ENCODE measurements at places on chromosomes 7 and 10.

DNA sequence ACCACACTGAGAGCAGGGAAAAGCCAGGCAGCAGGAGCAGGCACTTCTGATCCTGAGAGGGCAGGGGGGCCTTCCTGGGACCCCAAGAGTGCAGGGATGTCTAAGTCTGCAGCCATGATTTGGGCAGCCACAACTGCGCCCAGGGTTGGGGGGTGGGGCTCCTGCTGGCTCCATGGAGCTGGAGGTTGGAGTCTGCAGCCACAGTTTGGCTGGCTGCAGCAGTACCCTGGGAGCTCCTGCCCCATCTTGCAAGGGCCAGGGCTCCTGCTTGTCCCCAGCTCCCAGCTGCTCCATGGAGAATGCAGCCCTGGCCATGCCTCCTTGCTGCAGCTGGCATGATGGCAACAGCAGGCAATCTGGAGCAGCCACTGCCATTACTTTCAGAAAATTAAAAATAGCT lies 679.7 kb upstream of the LRRTM3 start:
- DNase-seq: no peak

DNA sequence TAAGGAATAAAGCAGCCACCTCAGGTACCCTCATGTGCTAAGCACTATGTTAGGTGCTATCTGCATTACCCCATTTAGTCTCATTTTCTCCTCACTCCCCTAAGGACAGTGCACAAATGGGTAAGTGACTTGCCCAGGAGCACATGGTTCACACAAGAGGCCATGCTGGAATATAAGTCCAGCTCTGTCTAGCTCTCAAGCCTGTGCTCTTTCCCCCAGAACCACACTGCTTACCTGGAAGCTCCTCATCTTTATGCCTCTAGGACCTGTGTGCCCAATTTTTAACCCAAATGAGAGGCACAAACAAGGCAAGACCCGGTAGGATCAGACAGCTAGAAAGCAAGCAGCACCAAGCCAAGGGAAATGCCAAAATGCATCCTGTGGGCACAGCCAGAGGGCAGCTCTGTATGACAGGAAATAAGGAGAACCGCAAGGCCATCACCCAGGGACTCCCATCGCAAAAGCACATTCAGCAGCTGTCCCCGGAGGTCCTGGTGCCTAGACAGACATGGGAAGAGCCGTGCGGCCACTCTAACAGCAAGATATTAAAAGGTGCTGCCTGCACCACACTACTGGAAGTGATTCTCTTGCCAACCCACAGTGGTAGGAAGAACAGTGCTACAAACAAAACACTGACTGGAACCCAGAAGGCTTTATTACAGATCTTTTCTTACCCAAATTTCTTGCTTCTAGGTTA lies 88.1 kb downstream of the GSAP start:
- DNase-seq: no peak

DNA sequence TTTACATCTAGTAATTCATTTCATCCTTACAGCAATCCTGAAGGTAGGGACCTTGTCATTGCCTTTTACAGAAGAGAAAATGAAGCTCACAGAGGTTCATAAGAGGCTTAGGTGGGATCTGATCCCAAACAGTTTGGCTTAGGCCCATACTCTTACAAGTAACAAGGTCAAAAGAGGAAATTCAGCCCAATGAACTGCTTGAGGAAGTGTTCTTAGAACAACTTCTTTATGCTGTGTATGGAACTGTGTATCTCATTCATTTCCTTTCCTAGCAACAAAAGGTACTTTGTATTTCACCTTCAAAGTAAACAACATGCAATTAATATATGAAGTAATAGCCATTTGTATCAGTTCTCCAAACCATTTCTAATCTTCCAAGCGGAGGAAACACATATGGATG lies 79.3 kb downstream of the AVL9 start:
- DNase-seq: no peak

- DNase-seq: no peak
These were observed 47.6 kb downstream of the SUGCT start for GRCh38 chr7:40182452-40182851.

GRCh38 chr10:94214481-94214893 lies 148.3 kb downstream of the NOC3L start:
- DNase-seq: no peak

DNA sequence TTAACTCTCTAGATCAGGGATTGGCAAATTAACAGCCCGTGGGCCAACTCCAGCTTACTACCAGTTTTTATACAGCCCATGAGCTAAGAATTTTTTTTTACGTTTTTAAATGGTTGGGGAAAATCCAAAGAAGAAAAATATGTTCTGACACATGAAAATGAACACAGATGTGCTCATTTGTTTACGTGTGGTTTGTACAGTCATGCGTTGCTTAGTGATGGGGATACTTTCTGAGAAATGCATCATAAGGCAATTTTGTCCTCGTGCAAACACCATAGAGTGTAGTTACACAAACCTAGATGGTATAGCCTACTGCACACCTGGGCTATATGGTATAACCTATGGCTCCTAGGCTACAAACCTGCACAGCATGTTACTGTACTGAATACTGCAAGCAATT lies 8.3 kb upstream of the SMKR1 start:
- peak; percentile 55 for DNase-seq

DNA sequence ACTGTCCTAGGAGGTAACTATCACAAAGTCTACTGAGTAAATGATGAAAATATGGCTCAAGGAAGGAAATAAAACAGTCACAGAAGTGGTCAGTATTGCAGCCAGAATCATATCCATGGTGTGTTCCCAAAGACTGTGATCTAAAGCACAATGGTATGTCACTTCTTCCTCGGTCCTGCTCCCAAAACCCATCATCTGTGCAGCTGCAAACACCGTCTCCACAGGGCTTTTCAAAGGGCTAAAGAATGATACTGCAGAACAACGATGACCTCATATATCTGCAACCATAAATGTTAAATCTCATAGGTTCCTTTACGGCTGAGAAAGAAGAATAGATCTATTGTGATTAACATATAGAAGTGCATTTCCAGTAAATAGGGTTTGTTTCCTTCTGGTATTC lies 465.0 kb downstream of the GRID1 start:
- no peak for DNase-seq

GRCh38 chr7:23930312-23930711 lies 220.3 kb downstream of the STK31 start:
- no peak for DNase-seq

- DNase-seq: no peak
These were observed 209.8 kb downstream of the ZEB1 start for GRCh38 chr10:31528831-31529230.

GRCh38 chr7:2482725-2483451 lies 6.7 kb upstream of the GRIFIN start:
- DNase-seq: no peak

- DNase-seq: peak; percentile 66
These were observed 19.8 kb downstream of the CFAP70 start for GRCh38 chr10:73338801-73339368.

DNA sequence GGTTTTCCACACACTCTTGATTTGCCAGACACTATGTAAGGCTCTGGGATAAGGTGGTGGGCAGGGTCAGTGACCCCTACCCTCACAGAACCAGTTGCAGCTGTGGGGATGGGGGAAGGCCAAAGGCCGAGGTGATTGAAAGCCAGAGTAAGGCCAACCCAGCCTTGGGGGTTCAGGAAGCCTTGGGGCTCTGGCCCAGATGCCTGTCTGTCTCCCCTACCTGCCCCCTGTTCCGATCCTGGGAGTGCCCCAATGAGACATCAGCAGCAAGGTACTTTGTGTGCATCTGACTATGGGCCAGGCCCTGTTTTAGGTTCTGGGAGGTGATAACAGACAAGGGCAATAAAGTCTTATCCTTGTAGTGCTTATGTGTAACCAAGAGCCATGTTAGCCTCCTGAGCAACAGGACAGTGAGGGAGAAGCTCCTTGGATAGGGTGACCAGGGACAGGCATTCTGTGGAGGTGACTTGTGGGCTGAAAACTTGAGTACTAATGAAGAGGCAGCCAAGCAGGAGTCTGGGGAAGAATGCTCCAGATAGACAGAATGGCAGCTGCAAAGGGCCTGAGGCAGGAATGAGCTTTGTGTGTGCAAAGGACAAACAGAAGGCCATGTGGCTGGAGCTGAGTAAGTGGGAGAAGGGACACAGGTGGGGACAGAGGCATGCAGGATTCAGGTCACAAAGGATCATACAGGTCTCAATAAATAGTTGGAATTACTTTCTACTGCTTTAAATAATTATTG lies 35.4 kb downstream of the TSPAN14 start:
- no peak for DNase-seq

- DNase-seq: no peak
These were observed 63.2 kb downstream of the GPR37 start for GRCh38 chr7:124702385-124702784.

GRCh38 chr10:75707080-75707840 lies 275.8 kb downstream of the LRMDA start:
- DNase-seq: no peak

GRCh38 chr10:84727398-84727797 lies 399.0 kb downstream of the CCSER2 start:
- DNase-seq: no peak

DNA sequence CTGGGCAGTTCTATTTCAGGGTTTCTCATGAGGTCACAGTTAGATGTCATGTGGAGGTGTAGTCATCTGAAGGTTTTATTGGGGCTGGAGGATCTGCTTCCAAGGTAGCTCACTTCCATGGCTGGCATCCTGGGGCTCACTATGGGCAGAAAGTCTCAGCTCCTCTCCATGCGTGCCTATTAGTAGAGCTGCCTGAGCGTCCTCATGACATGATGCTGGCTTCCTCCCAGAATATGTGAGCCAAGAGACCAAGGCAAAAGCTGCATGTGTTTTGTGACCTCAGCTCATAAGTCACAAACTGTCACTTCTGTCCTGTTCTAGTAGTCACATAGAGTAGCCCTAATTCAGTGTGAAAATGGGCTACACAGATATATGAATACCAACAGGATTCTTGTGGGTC lies 524.4 kb downstream of the SUGCT start:
- DNase-seq: no peak

- no peak for DNase-seq
These were observed 203.9 kb upstream of the PLPP4 start for GRCh38 chr10:120253131-120253530.

DNA sequence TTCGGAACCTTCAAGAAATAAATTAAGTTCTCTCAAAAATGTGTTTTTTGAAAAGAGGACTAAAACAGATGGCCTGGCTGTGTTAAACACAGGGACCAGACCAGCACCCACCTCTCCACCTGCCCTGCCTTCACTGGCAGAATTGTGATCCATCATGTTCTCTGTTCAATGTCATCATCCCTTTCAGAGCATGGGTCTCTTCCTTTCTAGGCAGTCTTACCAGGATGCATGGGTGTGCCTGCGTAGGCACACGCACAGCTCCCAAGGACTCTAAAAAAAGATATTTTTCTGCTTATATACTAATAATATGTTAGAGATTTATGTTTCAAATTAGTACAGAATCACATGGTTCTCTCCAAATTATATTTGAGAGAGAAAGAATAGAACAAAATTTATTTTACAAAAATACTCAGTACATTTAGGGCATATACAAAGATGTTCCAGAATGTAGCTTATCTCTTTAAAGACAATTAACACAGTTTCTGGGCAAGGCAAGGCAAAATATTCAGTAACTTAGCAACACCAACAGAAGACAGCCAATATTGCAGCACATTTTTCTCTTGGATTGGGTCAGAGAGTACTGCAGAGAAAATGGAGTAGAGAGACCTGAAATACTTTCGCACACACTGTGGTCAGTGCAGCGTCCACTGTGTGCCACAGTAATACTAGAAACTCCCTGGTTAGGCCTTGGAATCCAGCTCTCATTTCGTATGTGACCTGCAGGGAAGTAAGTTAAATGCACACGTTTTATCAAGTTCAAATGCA lies 52.8 kb downstream of the EGFR start:
- DNase-seq: no peak

DNA sequence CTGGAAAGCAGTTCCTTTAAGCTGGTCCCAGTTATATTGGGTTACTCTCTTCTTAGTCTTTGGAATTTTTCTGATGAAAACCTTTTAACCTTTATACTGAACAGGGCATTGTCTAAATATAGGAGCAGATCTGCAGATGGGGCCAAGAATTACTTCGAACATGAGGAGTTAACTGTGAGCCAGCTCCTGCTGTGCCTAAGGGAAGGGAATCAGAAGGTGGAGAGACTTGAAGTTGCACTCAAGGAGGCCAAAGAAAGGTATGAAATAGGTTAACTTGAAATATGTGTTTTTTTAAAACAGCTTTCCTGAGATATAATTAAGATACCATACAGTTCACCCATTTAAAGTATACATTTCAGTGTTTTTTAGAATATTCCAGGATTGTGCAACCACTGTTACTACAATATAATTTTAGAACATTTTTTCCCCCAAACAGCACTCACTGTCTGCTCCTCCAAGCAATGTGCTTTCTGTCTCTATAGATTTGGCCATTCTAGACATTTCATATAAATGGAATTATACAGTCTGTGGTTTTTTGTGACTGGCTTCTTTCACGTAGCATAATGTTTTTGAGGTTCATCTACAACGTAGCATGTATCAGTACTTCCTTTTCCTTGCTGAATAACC lies 18.9 kb downstream of the OPTN start:
- DNase-seq: no peak

GRCh38 chr10:28984431-28984830 lies 304.4 kb upstream of the LYZL1 start:
- peak; percentile 85 for DNase-seq

DNA sequence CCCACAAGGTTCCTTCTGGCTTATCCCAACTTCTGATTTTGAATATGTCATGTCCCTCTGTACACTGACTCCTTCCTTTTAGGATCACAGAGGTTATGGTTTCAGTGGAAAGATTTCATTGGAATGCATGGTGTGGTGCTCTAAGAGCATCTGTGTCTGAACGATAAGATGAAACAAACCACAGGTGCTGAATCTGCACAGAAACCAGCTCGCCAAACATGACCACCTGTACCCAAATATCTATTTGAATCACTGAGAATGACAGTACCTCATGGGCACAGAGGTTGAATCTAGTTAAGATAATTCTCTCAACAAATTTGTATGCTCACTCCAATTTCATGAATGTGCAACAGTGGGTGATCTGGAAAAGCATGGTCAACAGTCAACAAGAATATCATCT lies 105.3 kb downstream of the DGKI start:
- no peak for DNase-seq

DNA sequence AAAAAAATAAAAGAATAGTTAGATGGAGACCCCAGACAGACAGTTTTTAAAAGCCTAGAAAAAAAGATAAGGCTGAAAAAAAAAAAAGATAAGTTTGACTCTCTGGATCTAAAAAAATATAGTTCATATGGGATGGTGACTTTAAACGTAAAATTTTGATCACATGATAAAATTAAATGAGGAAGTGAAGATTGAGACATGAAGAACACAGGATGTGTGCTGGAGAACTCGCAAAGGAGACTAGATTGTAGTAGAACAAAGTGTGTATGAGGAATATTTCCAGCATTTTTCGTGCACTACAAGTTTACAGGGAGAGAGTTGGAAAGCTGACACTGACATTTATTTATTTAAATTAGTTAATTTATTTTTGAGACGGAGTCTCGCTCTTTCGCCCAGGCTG lies 286.4 kb downstream of the PRPF18 start:
- DNase-seq: no peak

DNA sequence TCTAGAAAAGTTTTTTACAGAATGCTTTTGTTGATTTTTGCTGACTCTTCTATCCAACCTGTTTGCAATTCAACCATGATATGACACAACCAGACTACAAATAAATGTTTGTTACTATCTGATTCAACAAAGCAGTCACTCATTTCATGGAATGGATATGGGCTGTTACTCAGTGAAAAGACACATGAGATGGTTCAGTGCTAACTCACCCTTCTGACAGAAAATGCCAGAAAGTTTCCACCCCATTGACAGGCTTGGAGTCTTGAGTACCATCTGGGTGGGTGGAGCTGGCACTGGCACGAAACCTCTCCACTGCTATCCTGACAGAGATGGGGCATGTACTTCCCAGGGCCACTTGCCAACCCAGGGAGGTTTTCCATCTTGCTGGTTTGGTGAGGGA lies 39.5 kb downstream of the RBM28 start:
- peak; percentile 26 for DNase-seq
